Pancreas (tissue), 10 donors: ENCODE measurements at places on chromosomes 6 and 20. TPM values are rescaled to one million over a fixed set of nuclear protein-coding genes. Genes with fewer than 3 reads are reported as not detected.
A peak's percentile ranks its signal among the peaks of the same experiment; 100 is the strongest.

CLIC5 gene
- 2.1 TPM for total RNA-seq

ULBP1 gene
- total RNA-seq = 0.09 TPM

CAP2 gene
- 3.1 TPM for total RNA-seq

CRIP3 gene
- total RNA-seq = 3.1 TPM

ARMC2 gene
- total RNA-seq = 2.6 TPM

SIGLEC1 gene
- total RNA-seq = 2.4 TPM

ZSCAN16 gene
- 1.9 TPM for total RNA-seq

BPIFB4 gene
- total RNA-seq = not detected

GHRH gene
- not detected for total RNA-seq

EPB41L1 gene
- total RNA-seq = 31.1 TPM

SALL4 gene
- 1.1 TPM for total RNA-seq

- H3K36me3 ChIP-seq = no peaks in the 10 kb centered on the region
- no peak overlapping the region for H3K27ac ChIP-seq
Measured at GRCh38 chr6:156729248-156729647, 47.9 kb upstream of the ARID1B start.

DNA sequence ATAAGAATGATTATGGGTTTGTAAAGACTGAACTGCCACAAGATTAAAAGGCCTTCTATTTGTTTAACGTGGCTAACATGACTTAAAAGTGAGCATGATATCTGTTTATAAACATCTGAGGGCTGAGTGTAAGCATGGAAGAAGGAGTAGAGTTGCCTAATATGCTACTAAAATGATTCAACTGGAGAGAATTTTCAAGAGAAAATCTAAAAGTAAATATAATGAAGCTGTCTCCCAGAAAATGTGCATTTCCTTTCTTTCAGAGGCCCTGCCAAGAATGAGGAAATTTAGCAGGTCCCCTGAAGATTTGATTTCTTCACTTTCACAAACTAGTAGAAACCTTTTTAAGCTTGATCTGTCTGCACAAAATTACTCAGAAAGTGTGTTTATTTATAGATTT lies 4.2 kb upstream of the EYA4 start:
- H3K4me1 ChIP-seq = peaks cover 6% of the 10 kb centered on the region
- no peaks in the 10 kb centered on the region for H3K36me3 ChIP-seq
- peaks cover 7% of the 10 kb centered on the region for H3K27me3 ChIP-seq
- no peak overlapping the region for H3K27ac ChIP-seq
- no peak for DNase-seq

GRCh38 chr20:4038047-4038459 lies 22.7 kb upstream of the RNF24 start:
- DNase-seq = no peak
- no peak overlapping the region for H3K4me3 ChIP-seq
- no peaks in the 10 kb centered on the region for H3K27me3 ChIP-seq
- H3K36me3 ChIP-seq = no peaks in the 10 kb centered on the region

DNA sequence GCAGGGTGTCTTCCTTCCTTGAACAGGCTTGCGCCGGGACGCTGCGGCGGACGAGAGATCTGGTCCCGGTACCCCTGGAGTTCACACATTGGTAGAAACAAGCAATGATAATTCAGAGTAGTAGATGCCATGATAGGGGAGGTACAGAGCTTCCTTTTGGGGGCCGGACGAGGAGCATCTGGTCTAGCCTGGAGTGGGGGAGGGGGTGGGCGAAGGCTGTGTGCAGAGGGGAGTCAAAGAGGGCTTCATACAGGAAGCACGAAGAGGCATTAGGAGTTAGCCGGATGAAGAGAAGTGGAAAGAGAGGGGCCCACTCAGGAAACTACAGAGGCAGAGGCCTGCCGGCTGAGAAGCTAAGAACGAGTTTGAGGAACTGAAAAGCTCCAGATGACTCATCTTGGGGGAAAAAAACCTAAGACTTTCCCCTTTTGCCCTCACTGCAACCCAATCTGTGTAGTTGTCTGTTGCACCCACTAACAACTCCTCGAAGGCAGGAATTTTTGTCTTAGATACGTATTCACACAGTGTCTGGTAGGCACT lies 611 bp downstream of the CNPY3 start:
- peaks cover 18% of the 10 kb centered on the region for H3K4me1 ChIP-seq
- no peaks in the 10 kb centered on the region for H3K27me3 ChIP-seq
- H3K27ac ChIP-seq = peak overlapping the region; percentile 92
- DNase-seq = peak; percentile 48
- peak overlapping the region; percentile 84 for H3K4me3 ChIP-seq

- no peaks in the 10 kb centered on the region for H3K27me3 ChIP-seq
- no peaks in the 10 kb centered on the region for H3K36me3 ChIP-seq
- no peak overlapping the region for H3K4me3 ChIP-seq
- DNase-seq = no peak
- no peak overlapping the region for H3K27ac ChIP-seq
Measured at GRCh38 chr20:6595704-6596103, 171.8 kb upstream of the BMP2 start.

DNA sequence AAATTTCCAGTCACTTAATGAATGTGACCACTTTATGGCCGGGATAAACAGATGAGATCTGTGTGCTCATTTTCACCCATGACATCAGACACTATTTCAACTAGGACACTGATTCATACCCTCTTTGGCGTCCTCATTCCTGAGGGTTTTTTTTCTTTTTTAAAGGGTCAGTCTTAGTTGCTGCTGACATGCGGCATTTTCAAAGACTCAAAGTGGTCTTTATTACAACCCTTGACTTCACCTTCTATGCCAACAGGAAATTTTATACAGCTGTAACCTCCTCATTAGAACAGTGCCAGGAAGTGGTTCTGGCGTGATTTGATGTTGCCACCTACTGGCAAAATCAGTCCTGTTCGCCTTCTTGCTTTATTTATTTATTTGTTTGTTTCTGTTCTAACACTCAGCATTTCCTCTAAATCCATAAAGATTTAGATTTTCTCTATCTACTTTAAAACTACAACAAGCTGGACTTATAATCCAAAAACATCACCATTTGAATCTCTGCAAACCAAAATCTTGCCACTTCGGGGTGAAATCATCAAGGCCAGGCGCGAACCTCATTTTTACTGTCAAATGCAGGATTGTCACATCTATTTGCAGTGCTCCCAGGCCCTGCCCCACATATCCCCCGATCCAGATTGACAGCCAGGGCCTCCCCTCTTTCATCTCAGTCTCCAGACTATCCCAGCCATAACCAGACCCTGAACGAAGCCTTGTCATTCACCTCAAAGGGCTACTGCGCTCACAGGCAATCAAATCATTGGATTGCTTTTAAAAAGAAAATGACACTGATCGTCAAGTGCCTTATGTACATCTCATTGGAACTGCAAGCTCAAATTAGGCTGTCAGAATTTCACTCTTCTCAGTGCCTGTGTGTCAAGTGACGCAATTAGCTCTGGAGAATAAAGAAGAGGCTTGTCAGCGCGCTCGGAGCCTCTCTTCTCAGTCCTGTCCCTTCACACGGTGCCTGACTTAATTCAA lies 77.5 kb downstream of the C6orf118 start:
- H3K36me3 ChIP-seq = no peaks in the 10 kb centered on the region
- H3K27ac ChIP-seq = no peak overlapping the region
- H3K4me1 ChIP-seq = no peaks in the 10 kb centered on the region
- H3K4me3 ChIP-seq = no peak overlapping the region

- no peak for DNase-seq
- no peak overlapping the region for H3K4me3 ChIP-seq
- no peaks in the 10 kb centered on the region for H3K27me3 ChIP-seq
- no peaks in the 10 kb centered on the region for H3K36me3 ChIP-seq
- no peaks in the 10 kb centered on the region for H3K4me1 ChIP-seq
Measured at GRCh38 chr6:31712296-31712695, 2.9 kb upstream of the LY6G6D start.

DNA sequence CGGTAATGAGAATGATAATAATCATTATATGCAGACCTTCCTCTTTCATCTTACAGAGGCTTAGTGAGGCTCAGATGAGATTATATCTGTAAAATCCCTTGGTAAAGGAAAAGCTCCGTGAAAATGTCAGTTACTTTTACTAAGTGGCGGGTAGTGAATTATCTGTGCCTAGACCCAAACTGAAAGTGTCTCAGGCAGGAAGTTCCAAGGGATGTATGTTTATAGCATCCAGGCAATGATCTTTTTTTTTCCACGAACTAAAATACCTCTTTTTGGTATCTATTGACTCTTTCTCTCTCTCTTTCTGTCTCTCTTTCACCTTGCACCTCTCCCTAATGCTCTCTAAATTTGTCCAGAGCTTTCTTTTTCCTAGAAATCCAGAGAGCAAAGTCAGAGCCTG lies 5.0 kb downstream of the TCF21 start:
- no peak overlapping the region for H3K27ac ChIP-seq
- no peak overlapping the region for H3K4me3 ChIP-seq
- H3K27me3 ChIP-seq = peaks cover 5% of the 10 kb centered on the region
- DNase-seq = no peak

GRCh38 chr6:159093609-159094443 lies 49.0 kb upstream of the TAGAP start:
- H3K4me3 ChIP-seq = no peak overlapping the region
- H3K36me3 ChIP-seq = no peaks in the 10 kb centered on the region

DNA sequence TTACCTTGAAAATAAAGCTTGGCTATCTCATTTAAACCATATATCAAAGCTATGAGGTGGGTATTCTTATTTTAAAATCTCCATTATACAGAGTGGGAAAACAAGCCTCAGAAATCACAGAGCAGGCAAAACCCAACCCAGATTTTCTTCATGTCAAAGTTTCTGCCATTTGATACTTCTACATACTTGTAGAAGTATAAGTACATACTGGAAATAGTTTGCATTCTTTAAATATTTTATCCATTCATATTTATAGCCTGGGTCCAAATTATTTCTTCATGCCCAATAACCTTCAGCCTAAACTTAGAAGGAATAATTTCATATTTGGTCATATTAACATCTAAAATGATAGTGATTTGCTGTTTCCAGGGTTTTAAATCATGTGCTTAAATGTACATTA lies 61.8 kb downstream of the MLIP start:
- H3K4me1 ChIP-seq = no peaks in the 10 kb centered on the region
- no peak overlapping the region for H3K4me3 ChIP-seq
- H3K36me3 ChIP-seq = no peaks in the 10 kb centered on the region
- H3K27me3 ChIP-seq = no peaks in the 10 kb centered on the region
- no peak overlapping the region for H3K27ac ChIP-seq

DNA sequence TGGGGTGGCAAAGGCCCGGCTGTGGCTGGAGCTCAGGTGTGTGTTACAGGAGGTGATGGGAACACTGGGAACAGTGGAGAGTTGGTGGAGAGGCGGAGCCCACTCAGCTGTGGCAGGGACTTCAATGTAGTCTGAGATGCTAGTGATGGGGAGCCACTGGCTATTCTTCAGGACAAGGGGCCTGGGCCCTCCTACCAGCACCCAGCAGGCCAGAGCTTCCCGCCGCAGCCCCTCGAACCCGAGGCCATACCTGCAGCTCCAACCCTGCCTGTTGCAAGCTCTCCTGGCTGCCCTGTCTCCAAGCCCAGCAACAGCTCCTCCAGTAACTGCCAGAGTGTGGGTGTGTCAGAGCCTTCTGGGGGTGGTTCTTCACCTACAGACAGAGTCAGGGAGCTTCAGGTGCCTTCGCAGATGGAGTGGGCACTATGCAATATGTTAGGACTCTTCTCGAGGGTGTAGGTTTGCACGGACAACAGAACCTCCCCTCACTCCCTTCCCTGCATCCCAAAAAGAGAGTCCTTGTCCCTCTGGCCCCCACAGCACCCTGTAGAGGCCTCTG lies 146.2 kb upstream of the MLN start:
- no peaks in the 10 kb centered on the region for H3K4me1 ChIP-seq
- no peak overlapping the region for H3K27ac ChIP-seq
- DNase-seq = no peak

- no peak overlapping the region for H3K4me3 ChIP-seq
- H3K27me3 ChIP-seq = no peaks in the 10 kb centered on the region
- no peak for DNase-seq
- H3K27ac ChIP-seq = no peak overlapping the region
Measured at GRCh38 chr6:152404936-152405595, 232.1 kb downstream of the SYNE1 start.

- H3K4me1 ChIP-seq = peaks cover 27% of the 10 kb centered on the region
- H3K4me3 ChIP-seq = no peak overlapping the region
- no peak for DNase-seq
- no peaks in the 10 kb centered on the region for H3K27me3 ChIP-seq
- H3K27ac ChIP-seq = no peak overlapping the region
- H3K36me3 ChIP-seq = no peaks in the 10 kb centered on the region
Measured at GRCh38 chr6:108570517-108570916, 9.8 kb downstream of the FOXO3 start.

- no peaks in the 10 kb centered on the region for H3K4me1 ChIP-seq
- H3K27ac ChIP-seq = no peak overlapping the region
- no peak for DNase-seq
- no peaks in the 10 kb centered on the region for H3K36me3 ChIP-seq
- H3K4me3 ChIP-seq = no peak overlapping the region
- no peaks in the 10 kb centered on the region for H3K27me3 ChIP-seq
Measured at GRCh38 chr6:156919370-156919769, 142.2 kb downstream of the ARID1B start.

DNA sequence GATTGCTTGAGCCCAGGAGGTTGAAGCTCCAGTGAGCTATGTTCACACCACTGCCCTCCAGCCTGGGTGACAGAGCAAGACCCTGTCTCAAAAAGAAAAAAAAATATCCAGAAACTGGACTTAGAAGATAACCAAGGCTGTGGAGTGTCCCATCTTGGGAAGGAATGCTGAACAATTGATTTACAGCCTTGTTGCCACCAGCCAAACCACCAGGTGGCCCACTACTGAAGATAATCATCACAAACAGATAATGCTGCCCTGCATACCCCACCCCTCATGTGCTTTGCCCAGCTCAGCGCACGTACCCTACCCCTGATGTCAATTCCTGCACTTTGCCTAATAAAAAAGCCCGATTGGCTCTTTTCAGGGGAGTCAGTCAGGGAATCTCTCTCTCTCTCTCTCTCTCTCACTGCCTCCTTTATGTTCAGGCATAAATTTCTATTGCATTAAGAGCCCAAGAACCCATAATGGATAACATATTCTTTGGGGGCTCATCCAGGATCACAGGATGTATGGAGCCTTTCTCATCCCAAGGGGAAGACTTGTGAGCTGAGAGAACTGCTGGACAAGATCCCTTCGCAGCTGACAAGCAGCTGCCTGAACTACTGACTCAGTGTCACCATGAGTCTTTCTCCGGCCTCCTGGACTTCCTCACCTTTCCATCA lies 166.4 kb downstream of the CD24 start:
- no peak overlapping the region for H3K4me3 ChIP-seq
- H3K27ac ChIP-seq = no peak overlapping the region
- no peak for DNase-seq
- H3K36me3 ChIP-seq = no peaks in the 10 kb centered on the region

- H3K4me1 ChIP-seq = no peaks in the 10 kb centered on the region
- H3K4me3 ChIP-seq = no peak overlapping the region
- no peak for DNase-seq
Measured at GRCh38 chr6:107620732-107621131, 130.8 kb downstream of the SOBP start.

GRCh38 chr6:52016915-52017748 lies 70.3 kb downstream of the PKHD1 start:
- no peaks in the 10 kb centered on the region for H3K4me1 ChIP-seq
- H3K27me3 ChIP-seq = no peaks in the 10 kb centered on the region
- H3K4me3 ChIP-seq = no peak overlapping the region
